ENCODE measurements at places on chromosomes 7 and 10. TPM values are rescaled to one million over a fixed set of nuclear protein-coding genes. Genes with fewer than 3 reads are reported as not detected.

- no peak for DNase-seq
These were observed 3.9 kb downstream of the RGR start for GRCh38 chr10:84248794-84249193.

DNA sequence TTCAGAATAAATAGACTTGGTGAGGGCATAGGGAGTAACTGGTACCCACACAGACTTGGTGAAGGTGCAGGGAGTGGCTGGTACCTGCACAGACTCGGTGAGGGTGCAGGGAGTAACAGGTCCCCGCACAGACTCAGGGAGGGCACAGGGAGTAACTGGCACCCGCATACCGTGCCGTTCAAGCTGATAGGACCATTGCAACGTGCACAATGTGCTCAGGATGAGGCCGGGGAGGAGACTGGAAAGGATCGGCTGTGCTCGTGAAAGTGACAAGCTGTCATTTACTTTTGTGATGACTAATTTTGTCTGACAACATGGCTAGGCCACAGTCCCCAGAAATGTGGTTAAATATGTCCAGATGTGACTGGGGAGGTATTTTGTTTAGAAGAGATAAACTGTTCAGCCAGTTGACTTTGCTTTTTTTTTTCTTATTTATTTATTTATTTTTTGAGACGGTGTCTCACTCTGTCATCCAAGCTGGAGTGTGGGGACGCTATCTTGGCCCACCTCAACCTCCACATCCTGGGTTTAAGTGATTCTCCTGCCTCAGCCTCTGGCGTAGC is 76.2 kb upstream of the NMT2 start:
- no peak for DNase-seq

DNA sequence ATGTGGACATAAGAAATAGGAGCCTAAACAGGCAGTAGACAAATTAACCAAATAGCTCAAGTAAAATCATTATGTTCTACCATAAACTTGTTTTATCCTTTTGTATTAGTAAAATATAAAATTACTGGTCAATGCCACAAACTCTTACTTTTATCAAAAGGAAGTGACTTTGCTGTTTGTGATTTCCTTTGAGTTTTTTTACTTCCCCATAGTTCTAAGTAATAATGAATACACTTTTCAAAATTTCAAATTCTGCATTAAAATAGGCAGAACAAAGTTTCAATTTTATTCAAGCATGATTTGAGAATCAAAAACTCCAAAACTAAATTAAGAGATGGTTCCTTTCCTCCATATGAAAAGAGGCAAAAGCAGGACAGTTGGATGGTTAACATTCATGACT is 139.7 kb upstream of the ABCB5 start:
- DNase-seq: no peak

GRCh38 chr10:125368146-125368545 is 207.8 kb upstream of the CTBP2 start:
- no peak for DNase-seq

DNA sequence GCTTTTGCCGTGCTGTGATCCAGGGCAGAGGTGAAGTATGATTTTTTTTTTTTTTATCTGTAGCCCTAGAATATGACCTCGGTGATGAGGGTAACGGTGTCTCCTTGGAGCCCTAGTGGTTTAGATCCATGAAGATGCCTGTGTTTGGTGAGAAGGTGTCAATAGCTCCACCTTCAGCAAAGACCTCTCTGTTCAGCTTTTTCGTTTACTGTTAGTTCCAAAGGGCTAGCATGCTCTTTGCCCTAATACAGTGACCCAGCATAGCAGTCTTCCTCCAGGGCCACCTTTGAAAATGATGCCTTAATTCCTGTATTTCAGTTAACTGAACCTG is 746 bp upstream of the MRPS16 start:
- no peak for DNase-seq

GRCh38 chr7:40221836-40222235 is 87.0 kb downstream of the SUGCT start:
- no peak for DNase-seq

GRCh38 chr7:13986208-13986607 is 3.3 kb downstream of the ETV1 start:
- DNase-seq: no peak

- no peak for DNase-seq
These were observed 221.1 kb downstream of the EBF3 start for GRCh38 chr10:129742742-129743550.

DNA sequence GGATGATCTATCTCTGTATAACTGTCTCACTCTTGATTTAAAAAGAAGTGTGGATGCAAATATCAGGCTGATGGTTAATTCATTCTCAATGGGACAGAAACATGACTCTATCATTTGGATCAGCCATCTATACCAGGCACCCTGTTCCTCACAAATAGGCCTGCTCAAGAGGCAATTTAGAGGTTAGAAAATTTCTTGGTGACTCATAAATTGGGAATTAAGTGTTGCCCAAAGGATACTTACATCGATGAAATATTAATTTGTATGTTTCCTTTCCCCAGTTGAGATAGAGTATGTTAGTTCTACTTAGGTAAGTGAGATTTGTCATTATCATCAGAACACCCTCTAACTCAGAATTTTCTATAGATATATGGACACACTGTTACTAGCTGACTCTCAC is 57.7 kb downstream of the PRSS58 start:
- no peak for DNase-seq

DNA sequence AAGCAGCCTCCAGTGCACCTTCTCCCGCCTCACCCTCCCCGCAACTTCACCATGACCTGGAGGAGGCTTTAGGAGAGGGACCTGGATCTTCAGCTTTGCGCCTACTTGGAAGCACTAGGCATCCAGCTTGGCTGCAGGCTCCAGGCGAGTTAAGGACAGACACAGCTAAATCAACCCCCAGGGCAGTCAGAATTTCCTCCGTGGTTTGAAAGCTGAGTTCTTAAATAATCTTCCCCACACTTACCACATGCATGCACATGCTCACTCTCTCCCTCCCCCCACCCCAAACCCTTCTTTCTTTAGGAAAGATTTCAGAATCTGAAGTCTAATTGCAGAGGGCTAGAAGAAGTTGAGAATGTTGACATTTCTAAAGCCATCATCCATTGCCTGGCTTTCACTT is 36.7 kb upstream of the LRRC4 start:
- no peak for DNase-seq

DNA sequence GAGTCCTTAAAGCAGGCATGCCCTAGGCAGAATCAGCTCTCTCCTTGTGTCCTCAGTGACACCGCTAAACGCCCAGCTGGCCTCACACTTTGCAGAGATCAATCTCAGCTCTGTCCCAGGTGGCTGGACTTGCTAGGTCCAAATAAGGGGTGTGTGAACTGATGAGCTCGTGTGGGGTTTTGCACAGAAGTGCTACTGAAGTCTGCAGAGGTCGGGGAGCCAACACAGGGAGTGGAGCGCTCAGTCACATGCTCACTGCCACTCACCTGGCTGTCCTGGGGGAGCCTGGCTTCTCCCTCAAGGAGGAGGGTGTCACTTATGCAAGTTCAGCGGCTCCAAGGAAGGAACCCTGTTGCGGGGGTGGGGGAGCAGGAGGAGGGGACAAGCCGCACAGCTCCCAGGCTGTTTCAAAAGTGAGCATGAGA is 2.0 kb downstream of the ELN start:
- DNase-seq: no peak

DNA sequence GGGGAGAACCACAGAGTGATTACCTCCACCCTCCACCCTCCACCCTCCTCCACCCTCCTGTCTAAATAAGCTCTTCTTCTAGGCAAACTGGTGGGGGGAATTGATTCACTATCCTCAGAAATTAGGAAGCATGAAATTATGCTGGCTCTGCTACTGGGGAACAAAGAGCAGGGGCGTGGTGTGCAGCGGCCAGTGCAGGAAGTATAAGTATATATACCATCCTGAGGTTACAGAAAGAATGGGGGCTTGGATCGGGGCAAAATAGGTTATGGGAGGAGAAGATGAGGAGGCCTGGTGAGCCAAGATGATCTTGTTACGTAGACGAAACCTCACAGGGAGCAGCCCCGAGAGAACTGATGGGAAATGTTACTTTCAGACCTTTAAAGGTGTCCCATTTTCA is 49.1 kb downstream of the SYPL1 start:
- no peak for DNase-seq

DNA sequence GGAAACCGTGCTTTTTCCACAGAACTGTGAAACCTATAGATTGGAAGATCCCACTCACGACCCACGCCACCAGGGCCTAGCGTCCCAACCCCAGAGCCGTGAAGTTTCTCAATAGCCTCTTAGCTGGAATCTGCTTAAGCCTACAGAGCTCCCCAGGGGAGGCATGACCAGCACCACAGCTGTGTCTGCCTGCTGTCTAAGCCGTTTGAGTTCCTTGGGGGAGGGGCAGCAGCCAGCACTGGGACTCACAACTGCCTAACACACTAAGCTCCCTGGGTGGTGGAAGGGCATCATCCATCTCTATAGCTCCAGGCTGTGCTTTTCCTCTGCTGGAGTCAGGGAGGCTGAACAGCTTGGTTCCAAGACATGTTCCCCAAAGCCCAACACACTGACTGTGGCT is 26.0 kb upstream of the TMEM140 start:
- no peak for DNase-seq

- DNase-seq: no peak
These were observed 869.4 kb upstream of the PHF14 start for GRCh38 chr7:10104292-10104691.

CPA4 gene
- total RNA-seq: not detected

AUTS2 gene
- 0.87 TPM for total RNA-seq

CPVL gene
- total RNA-seq: 0.11 TPM

GFRA1 gene
- not detected for total RNA-seq

ITGB8 gene
- 0.05 TPM for total RNA-seq

BRAT1 gene
- total RNA-seq: 41.9 TPM

ESYT2 gene
- total RNA-seq: 64.2 TPM

All from activated T-helper 2 cell treated with anti-CD3 and anti-CD28 coated beads, Interferon-gamma antibody, Interleukin-2, Interleukin-4, amounts not matched to agents 10 μg/mL and 5 μg/mL and 100 μg/mL, durations not matched to agents 14 hours and 24 hours and 36 hours (primary cell).